ENCODE measurements at places on chromosomes 2 and 18. TPM values are rescaled to one million over a fixed set of nuclear protein-coding genes. Genes with fewer than 3 reads are reported as not detected.
A peak's percentile ranks its signal among the peaks of the same experiment; 100 is the strongest.

DNA sequence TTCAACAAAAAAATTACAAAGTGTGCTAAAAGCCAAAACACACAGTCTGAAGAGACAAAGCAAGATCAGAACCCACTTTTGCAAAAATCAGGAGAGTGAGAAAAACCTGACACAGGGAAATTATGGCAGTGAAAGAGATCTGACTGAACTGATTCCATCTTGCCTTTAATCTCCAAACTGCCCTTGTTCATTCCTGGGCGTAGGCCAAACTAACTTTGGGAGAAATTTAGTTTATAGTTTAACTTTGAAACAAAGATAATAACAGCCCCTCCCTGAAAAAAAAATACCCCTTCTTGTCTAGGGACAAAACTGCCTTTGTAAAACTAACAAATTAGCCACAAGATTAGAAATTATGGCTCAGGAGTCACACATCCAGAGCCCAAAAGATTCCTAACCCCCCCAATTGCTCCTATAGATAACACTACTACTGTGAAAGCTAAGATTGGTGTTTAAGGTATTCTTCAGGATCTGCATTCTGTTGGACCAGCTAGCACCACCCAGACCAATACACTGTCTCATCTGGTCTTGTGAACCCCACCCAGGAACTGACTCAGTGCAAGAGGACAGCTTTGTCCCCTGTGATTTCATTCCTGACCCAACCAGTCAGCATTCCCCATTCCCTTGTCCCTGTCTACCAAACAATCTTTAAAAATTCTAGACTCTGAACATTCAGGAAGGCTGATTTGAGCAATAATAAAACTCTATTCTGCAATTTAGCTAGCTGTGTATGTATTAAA is 226.1 kb upstream of the SH3BP4 start:
- no peak overlapping the region for H3K4me3 ChIP-seq
- DNase-seq: no peak
- peaks cover 20% of the 10 kb centered on the region for H3K27me3 ChIP-seq
- no peaks in the 10 kb centered on the region for H3K36me3 ChIP-seq
- H3K4me1 ChIP-seq: no peaks in the 10 kb centered on the region
- no peak overlapping the region for H3K27ac ChIP-seq

DNA sequence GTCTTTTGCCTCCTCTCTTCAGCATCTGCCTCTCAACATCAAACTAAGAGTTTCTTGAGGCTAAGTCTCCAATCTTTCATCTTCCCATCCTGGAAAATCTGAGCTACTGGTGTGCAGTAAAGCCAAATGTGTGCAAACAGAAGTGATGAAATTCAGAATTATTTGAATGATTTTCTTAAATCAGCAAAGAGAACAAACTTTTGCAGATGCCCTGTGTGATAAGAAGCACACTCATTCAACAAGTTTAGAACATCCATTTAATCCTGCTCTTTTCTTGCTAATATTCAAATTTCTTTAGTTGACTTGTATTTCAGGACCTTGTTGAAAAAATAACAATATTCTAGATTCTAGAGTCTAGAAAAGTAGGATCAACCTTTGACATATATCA is 1374.9 kb upstream of the CELF4 start:
- peak overlapping the region; percentile 70 for H3K4me3 ChIP-seq
- no peak for DNase-seq
- H3K4me1 ChIP-seq: peaks cover 24% of the 10 kb centered on the region
- H3K27ac ChIP-seq: peak overlapping the region; percentile 95
- H3K36me3 ChIP-seq: peaks cover 4% of the 10 kb centered on the region
- H3K27me3 ChIP-seq: no peaks in the 10 kb centered on the region

The BMP10 gene
- not detected for total RNA-seq

The SDC1 gene
- 0.63 TPM for total RNA-seq

The ANKRD36 gene
- total RNA-seq: 45.1 TPM

DNA sequence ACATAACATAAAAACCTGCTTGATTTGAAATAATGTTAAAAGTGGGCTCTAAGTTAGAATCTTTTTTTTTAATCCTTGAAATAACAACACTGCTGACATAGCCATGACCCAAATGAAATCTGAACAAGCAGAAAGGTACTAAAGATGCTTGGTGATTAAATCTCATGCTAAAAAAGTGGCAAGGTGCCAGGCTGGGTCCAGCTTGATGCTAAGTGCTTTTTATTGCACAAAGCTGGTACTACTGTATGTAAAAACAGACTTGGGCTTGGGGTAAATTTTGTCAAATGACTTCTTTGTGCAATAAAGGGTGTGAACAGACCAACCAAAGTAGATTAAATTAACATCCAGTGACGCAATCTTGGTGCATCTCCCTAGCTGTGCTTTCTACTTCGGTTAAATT is 13.4 kb downstream of the BCL11A start:
- H3K4me3 ChIP-seq: no peak overlapping the region
- no peak overlapping the region for H3K27ac ChIP-seq
- peaks cover 49% of the 10 kb centered on the region for H3K27me3 ChIP-seq
- no peaks in the 10 kb centered on the region for H3K4me1 ChIP-seq
- no peaks in the 10 kb centered on the region for H3K36me3 ChIP-seq
- no peak for DNase-seq

- H3K27me3 ChIP-seq: peaks cover 3% of the 10 kb centered on the region
- no peak for DNase-seq
- H3K36me3 ChIP-seq: no peaks in the 10 kb centered on the region
- no peak overlapping the region for H3K27ac ChIP-seq
- no peaks in the 10 kb centered on the region for H3K4me1 ChIP-seq
Measured at GRCh38 chr2:237304763-237305514, 109.0 kb downstream of the COL6A3 start.

DNA sequence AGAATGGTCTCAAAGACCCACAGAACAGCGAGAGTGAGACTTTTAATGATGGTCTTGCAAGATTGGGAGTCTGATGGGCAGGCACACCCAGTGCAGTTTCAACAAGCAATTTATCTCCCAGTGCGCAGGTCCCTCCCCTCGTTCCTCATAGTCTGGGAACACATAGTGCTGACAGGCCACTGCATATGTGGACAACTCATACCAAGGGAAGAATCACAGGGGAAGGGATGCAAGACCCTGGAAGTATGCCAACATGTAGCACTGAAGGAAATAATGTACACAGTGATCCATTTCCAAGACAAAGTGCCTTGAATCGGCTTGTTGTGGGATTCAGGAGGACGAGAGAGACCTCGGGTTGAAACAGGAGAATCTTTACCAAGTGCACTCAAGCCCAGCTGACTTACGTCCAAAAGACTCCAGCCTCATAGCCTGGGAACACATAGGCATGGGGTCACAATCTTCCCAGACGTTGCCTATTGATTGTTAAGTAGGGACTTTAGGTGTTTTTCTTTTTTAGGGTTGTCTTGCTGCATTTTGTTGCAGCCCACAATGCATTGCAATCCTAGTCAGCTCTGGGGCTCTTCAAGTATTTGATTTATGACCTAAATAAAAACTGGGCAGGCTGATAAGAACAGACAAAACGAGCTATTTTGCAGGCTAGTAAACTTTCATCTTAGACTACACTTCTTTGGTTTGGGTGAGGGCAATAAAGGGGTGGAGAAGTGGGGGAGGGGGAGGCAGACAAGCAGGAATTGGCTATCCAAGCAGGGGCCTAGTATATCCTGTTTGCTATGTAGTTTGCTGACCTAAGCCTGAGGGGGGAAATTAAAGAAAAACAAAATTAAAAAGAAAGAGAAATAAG is 24.7 kb upstream of the SERPINB5 start:
- H3K36me3 ChIP-seq: no peaks in the 10 kb centered on the region
- H3K27ac ChIP-seq: no peak overlapping the region
- H3K4me1 ChIP-seq: no peaks in the 10 kb centered on the region
- DNase-seq: no peak

DNA sequence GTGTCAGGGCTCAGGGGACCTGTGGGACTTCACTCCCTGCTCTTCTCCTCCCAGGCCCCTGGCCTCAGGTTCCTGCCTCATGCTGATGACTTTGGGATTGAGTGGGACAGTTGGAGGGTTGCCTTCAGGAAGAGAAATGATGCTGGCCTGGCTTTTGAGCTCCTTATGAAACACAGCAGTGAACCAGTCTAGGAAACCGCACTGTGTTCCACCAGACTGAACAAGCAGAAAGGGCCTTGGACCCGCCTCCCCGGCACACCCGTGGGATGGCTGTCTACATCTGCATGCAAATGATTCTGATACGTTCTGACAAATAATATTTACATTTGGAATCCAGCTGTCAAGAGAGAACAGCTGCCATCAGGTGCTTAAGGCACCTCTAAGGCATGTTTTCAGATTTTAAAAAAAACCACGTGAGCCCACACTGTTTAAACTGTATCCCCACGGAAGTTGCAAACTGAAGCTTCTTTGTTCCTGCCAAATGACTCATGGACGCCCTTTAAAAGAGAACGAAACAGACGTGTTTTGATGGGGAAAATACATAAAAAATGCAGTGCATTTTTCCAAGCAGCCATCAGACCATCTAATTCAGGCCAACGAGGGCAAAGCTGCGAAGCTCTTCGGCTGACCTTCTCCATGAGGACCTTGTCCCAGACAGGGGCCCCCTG is 27.6 kb upstream of the ASAP2 start:
- peaks cover 2% of the 10 kb centered on the region for H3K4me1 ChIP-seq
- H3K4me3 ChIP-seq: no peak overlapping the region
- H3K36me3 ChIP-seq: no peaks in the 10 kb centered on the region

The HOXD4 gene
- not detected for total RNA-seq

The RNF152 gene
- 0.92 TPM for total RNA-seq

The CLEC4F gene
- not detected for total RNA-seq

GRCh38 chr2:144143294-144144151 is 376.4 kb downstream of the ZEB2 start:
- no peaks in the 10 kb centered on the region for H3K27me3 ChIP-seq
- no peak for DNase-seq
- no peak overlapping the region for H3K27ac ChIP-seq
- no peak overlapping the region for H3K4me3 ChIP-seq

- peaks cover 19% of the 10 kb centered on the region for H3K27me3 ChIP-seq
- no peak for DNase-seq
- no peak within 1 kb of the TSS for H3K4me3 ChIP-seq
Measured at GRCh38 chr2:164954954-164955701, at the start of gene SLC38A11. Gene SLC38A11, minus strand, starts transcription at chr2:164955525. Its CDS starts 278 bp downstream, at chr2:164955247.

The ALPI gene
- total RNA-seq: not detected

The INSIG2 gene
- total RNA-seq: 35.2 TPM

DNA sequence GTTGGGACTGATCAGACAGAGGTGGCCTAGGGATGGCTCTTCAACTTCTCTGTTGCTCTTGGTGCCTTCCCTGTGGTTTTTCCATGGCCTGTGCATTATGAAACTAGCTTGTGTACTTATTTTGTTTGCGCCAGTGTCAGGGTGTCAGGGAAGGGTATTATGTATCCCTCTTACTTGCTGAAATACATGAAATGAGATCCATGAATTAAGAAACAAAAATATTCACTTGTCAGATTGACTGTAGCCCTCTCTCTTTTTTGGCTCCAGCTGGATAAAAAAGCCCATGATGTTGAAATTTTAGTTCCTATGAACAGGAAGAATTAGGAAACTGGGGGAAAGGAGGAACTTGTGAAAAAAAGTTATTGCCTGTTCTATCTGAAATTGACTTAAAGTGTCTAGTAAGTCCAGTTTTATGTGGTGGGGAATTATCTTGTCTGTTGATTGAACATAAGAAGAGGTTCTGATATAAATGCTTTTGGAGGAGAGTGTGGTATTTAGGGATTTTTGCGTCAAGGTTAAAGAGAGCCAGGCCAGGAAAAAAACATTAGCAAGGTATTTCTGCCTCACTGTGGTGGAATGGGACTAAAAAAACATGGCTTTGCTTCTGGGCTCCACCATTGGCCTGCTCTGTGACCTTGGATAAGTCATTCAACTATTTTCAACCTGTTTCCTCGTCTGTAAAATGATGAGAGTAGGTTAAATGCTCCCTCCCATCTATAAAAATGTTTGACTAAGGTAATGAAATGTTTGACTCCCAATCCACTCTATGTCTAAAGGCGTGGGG is 12.0 kb downstream of the UGP2 start:
- peaks cover 28% of the 10 kb centered on the region for H3K36me3 ChIP-seq
- H3K27me3 ChIP-seq: no peaks in the 10 kb centered on the region
- H3K4me3 ChIP-seq: peak overlapping the region; percentile 4

The KCNK3 gene
- total RNA-seq: not detected

The TUBB6 gene
- 40.2 TPM for total RNA-seq

GRCh38 chr2:180385601-180386201 is 378.6 kb upstream of the CWC22 start:
- H3K27ac ChIP-seq: no peak overlapping the region
- H3K36me3 ChIP-seq: no peaks in the 10 kb centered on the region
- no peaks in the 10 kb centered on the region for H3K27me3 ChIP-seq

The ELOA2 gene
- total RNA-seq: not detected

- no peak overlapping the region for H3K4me3 ChIP-seq
- H3K27me3 ChIP-seq: no peaks in the 10 kb centered on the region
- DNase-seq: no peak
- H3K36me3 ChIP-seq: no peaks in the 10 kb centered on the region
- no peak overlapping the region for H3K27ac ChIP-seq
Measured at GRCh38 chr2:186751790-186752189, 57.9 kb downstream of the FAM171B start.

The GALR1 gene
- not detected for total RNA-seq

DNA sequence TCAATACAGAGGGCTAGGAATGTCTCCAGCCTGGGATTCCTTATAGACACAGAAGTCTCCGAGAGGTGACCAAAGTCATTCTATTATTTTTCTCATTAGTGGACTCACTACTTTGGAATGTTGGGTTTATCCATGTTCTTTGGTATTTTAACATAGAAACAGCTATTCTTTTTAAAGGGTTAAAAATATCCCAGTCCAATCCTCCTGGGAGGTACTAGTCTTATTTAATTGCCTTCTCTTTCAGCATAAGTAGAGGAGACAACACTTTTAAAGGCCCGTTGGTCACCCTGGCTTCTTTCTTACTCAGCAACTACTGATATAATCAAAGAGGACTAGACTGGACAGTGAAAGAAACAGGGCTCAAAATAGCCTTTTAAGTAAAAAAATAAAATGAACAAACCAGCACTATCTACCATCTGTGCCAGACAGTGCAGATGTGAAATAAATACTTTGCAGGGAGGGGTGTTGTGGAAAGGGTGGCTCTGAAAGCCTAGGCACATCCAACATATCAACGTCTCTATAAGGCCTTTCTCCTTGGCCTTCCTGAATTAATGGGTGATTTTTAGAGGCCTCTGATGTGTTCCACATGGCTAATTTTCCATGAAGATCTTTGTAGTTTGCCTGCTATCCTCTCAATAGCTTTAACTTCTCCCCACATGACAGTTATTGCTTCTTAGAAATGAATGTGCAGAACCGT is 334.4 kb upstream of the THUMPD2 start:
- no peaks in the 10 kb centered on the region for H3K27me3 ChIP-seq
- no peak overlapping the region for H3K4me3 ChIP-seq
- H3K27ac ChIP-seq: no peak overlapping the region
- DNase-seq: no peak

DNA sequence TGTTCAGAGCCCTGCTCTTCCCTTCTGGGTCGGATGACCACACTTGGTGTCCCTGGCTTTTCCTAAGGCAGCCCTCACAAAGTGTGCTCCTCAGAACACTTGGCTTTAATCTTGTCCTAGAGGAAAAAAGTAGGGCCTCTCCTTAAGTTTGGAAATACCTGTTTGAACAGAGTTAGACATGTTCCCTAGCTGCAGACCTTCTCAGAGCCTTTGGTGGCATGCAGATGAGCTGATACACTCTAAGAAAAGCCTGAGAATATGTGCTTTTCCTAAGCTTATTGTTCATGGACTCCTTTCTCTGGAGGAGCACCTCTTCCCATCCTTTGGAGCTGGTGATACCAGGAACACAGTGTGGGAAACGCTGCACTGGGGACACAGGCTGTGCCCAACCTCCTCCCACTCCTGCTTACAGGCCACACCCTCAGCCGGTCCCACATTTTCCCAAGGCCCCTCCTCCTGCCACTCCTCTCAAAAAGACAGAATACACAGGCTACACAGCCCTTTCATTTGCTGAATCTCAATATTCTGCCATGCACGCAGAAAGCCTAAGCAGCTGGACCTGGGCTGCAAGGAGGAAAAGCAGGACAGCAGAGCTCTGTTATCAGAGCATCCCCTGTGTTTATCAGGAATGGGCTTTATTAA is 443.6 kb downstream of the NBAS start:
- peaks cover 2% of the 10 kb centered on the region for H3K4me1 ChIP-seq
- H3K36me3 ChIP-seq: no peaks in the 10 kb centered on the region
- H3K4me3 ChIP-seq: no peak overlapping the region
- no peak overlapping the region for H3K27ac ChIP-seq
